Stimulated activated CD4-positive, alpha-beta T cell treated with anti-CD3 and anti-CD28 coated beads, Interleukin-2, amount 100 ng/mL, for 4 hours (primary cell): ENCODE measurements at places on chromosomes 5 and 9.

DNA sequence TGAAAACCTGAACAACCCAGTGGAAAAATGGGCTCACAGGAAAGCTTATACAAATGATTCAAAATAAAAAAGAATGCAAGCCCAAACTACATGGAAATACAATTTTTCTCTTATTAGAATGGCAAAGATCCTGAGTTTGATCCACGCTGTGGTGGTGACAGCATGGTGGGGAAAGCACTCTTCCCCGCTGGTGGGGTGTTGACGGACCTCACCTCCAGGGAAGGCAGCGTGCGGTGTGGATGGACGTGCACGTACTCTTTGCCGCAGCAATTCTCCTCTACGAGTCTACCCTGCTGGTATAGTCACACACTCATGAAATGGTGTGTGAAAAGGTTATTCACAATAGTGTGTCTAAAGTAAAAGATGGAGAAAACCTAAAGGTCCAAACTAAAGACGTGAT is 5.9 kb upstream of the ZFP62 start:
- DNase-seq, result no peak

- no peak for DNase-seq
Measured at GRCh38 chr5:143004361-143005145, 234.4 kb downstream of the ARHGAP26 start.

- DNase-seq, result no peak
Measured at GRCh38 chr9:102986425-102986824, 8.7 kb upstream of the CYLC2 start.

DNA sequence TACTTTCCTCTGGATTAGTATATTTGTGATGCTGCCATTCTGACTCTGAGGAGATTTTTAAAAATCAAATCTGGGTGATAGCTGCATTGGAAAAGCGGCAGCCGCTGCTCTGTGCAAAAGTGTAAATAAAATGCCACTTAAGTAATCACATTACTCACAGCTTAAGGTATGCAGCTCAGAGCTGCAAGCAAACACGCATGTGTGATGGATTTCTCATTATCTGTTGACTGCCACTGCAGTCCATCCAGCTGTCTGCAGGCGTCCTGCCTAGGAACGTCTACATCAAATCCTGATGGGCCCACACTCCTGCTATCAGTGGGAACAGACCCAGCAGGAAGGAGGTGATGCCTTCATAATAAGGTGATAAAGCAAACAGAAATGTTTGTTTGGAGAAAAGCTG is 216.9 kb downstream of the SPOCK1 start:
- no peak for DNase-seq

DNA sequence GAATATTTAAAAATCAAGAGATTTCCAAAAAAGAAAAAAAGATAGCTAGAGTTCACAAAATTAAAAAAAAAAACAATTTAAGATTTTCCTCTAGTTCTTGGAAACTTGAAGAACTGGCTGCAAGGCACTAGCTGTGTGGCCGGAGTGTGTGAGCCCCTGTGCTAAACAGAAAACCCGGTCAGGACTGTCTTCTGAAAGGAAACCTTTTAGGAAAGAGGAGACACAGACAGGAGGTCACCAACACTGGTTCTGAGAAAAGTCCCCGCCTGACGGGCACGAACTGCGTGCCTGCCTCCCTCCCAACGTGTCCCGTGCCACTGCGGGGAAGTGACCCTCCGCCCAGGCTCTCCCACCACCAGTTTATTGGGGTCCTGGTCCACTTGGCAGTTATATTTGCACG is 15.2 kb downstream of the TTF1 start:
- DNase-seq, result no peak

DNA sequence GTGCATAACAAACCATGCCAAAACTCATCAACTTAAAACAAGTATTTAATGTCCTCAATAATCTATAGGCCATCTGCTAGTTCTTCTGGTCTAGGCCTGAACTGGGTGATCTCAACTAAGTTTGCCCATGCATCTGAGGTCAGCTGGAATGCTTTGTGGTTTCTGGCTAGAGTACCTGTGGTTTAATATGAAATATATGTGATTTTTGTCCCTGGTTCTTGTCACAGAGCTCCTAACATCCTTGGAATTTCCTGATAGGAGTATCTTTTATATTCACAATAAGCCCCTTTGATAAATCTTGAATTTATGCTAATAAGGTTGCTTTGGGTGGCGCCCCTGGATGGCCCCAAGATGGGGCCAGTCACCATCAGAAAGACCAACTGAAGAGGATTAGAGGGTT is 535.9 kb downstream of the DNAH5 start:
- DNase-seq, result no peak

- DNase-seq, result no peak
Measured at GRCh38 chr5:125486634-125487033, 740.2 kb upstream of the ZNF608 start.

DNA sequence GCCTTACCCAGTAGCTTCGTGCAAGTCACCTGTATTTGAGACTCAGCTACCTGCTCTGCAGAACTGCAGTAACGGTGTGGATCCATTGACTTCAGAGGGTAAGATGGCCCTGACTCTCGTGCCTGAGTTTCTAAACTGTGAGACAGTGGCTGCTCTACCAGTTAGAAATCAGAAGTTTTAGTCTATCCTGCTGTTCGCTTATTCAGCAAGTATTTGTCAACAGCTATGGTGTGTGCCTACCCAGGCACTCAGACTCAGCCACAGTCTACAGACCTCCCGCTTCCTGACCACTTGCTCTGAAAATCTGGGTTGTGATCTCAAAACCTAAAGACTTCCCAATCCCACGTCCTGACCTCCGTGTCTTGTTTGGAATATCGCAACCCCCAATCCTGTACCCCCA is 13.5 kb downstream of the AQP3 start:
- no peak for DNase-seq

GRCh38 chr9:130498298-130498917 is 53.6 kb downstream of the ASS1 start:
- no peak for DNase-seq

- no peak for DNase-seq
Measured at GRCh38 chr5:172840432-172841154, 6.5 kb downstream of the ERGIC1 start.

GRCh38 chr5:111454198-111454622 is 58.1 kb downstream of the STARD4 start:
- no peak for DNase-seq

DNA sequence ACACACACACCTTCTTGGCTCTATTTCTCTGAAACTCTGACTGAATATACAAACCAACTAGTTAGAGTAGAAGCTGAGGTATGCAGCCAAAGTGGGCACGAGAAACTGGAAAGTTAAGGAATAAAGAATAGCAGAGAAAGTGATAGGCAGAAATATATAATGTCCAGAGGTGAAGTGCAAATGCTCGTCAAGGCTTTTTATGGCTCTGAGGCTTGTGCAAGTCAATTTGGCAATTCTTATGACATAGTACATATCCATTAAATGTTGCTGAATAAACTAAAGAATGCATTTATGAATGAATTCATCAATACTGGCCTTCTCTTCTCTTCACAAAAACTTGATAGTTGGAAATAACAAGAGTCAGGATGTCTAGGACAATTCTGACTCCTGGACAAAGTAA is 490.1 kb upstream of the DMAC1 start:
- DNase-seq, result no peak

- DNase-seq, result peak; percentile 30
Measured at GRCh38 chr9:135468854-135469521, 10.6 kb upstream of the PPP1R26 start.

GRCh38 chr9:119951090-119951489 is 581.9 kb upstream of the BRINP1 start:
- no peak for DNase-seq

DNA sequence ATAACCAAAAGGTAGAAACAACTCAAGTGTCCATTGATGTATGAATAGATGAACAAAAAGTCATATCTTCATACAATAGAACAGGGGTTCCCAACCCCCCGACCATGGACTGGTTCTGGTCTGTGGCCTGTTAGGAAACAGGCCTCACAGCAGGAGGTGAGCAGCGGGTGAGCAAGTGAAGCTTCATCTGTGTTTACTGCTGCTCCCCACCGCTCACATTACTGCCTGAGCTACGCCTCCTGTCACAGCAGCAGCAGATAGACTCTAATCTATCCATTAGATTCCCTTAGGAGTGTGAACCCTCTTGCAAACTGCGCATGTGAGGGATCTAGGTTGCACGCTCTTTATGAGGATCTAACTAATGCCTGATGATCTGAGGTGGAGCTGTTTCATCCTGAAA is 478.0 kb downstream of the BRINP1 start:
- no peak for DNase-seq

DNA sequence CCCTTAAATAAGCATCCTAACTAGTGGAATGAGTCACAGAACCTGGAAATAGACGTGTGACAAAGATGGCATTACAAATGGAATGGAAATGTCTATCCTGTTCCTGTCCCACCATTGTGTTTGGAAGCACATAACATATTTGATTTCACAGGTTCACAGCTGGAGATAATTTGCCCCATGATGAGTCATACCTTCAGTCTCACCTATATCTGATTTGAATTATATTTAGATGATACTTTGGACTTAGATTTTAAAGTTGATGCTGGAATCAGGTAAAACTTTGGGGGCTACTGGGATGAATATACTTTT is 92.5 kb downstream of the CEMIP2 start:
- no peak for DNase-seq
